ENCODE measurements at places on chromosomes 11 and 22.

DNA sequence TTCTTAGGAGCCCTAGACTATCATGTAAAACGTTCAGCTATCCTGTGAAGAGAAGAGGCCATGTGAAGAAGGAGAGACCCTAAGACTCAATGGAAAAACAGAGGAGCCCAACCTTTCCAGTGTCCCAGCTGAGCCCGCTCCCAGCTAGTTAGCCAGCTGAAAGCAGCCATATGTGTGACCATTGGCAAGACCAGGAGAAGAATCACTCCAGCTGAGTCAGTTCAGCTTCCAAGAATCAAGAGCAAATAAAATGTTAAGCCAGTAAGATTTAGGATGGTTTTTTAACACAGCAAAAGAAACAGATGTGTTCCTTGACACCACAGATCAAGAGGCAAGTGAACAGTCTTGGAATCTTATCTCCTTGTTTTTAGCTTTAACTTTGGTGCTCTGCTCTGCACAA is 108.0 kb downstream of the CCDC81 start:
- DNase-seq: no peak

DNA sequence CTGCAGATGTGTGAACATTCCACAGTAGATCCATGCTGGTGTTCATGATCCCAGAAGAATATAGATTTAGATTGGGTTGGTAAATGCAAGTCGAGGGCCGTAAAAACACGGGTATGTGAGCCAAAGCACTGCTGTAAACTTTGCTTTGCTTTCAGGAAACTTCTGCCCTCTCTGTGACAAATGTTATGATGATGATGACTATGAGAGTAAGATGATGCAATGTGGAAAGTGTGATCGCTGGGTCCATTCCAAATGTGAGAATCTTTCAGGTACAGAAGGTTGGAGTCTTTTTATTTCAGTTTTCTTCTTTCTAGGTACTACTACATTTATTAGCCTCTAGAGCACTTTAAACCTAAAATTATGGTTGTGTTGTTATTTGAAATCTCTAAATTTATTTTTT is 36.2 kb upstream of the TTC36 start:
- DNase-seq: no peak

- DNase-seq: no peak
These were observed 7.0 kb downstream of the EXPH5 start for GRCh38 chr11:108586600-108586999.

- DNase-seq: no peak
These were observed 836.6 kb downstream of the NTM start for GRCh38 chr11:132206993-132207392.

DNA sequence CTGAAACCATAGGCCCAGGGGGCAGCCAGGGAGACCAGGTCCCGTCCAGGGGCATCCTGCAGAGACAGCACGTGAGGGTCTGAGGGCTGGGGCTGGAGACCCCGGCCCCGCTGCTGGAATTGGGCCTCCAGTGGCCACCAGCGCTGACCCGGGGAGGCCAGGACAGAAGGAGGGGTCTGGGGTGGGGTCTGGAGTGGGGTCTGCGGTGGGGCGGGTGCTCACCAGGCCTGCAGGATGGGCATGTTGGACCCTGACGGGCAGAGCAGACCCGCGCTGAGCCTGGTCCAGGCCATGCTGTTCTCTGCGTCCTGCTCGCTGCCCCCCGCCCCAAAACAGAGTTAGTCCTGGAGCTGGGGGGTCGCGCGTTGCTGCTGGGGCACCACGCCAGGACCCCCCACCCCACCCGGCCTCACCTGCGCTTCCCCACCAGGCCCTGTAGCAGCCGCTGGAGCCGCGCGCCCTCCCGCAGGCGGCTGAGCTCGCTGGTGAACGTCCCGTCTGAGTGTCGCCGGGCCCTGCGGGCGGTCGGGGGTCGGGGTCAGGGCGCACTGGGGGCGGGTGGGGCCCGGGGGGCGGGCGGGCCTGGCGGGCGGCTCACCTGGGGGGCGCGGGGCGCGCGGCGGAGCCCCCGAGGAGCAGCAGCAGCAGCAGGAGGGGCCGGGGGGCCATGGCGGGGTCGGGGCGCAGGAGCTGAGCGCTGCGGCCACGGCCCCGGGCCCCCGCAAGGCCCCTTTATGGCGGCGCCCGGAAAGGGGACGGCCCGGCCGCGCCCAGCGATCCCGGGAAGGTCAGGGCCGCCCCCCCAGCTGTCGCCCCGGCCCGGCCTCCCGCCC is at the start of gene SCT:
Gene SCT, minus strand, starts transcription at position 707 of the 833 bp plus-strand sequence. Its CDS starts 38 bp downstream, at position 669.
- no peak for DNase-seq

- peak; percentile 85 for DNase-seq
These were observed at the start of gene ALDH3B2 for GRCh38 chr11:67674442-67674871. TSS of gene ALDH3B2 (minus strand) at chr11:67674623. CDS start at chr11:67666935, 7,688 bp downstream.

DNA sequence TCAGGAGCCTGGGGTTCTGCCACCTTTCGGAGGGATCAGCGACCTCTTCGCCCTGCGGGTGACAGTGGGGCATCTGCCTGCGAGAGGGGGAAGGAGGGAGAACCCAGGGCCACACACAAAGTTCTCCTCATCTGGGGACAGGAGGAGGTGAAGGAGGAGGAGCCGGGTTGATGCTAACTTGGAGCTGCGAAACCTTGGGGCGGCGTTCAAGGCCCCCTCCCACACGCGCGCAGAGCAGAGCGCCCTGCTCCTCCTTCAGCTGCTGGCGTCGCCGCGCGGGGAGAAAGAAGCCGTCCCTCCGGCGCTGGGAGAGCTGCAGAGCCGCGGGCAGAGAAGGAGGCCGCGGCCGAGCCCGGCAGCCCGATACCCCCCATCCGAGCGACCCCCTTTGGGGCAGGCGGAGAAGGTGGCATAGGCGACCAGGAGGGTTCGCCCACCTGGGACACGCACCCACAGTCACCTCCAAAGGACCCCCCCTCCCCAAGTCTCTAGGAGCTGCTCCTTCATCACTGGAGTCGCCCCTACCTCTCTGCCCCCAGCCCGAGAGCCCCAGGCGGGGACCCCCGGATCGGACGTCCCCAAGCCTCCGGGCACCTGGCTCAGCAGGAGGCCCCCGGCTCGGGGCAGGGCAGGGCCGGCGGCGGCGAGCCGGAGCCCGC is at the start of gene RASD2:
Gene RASD2, plus strand, starts transcription at position 237 of the 659 bp plus-strand sequence. CDS start 5,979 bp downstream, outside the sequence.
- peak; percentile 8 for DNase-seq

- DNase-seq: no peak
These were observed 831.5 kb downstream of the TBC1D22A start for GRCh38 chr22:47593911-47594311.

DNA sequence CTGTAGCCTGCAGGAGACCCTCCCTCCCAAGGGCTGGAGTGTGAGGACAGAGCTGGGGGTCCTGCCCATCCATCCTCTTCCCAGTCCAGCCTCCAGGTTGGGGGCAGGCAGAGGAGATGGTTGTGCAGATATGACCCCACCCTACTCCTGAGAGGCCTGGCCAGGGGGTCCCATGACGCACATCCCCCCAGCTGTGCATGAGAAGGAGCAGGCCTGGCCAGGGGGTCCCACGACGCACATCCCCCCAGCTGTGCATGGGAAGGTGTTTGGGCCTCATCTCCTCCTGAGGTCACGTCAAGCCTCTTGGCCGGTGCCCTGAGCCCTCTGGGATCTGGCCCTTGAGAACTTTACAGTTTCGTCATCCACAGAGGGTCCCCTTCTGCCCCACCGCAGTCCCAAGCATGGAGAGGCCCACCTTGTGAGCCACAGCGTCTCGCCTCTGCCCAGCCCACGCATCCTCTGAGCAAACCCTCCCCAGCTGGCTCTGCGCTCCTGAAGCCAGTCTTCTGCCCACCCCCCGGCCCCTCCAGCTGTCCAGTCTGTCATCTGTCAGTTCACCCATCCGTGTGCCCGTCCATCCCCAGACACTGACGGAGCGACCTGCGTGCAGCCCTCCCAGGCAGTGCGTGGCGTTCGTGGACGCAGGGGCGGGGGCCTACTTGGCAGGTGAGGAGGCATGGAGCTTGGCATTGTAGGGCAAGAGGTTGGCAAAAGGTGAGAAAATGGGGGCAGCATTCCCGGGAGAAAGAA is 2.3 kb downstream of the ANO9 start:
- DNase-seq: no peak

- DNase-seq: no peak
These were observed 408.8 kb downstream of the INSC start for GRCh38 chr11:15523543-15523942.

DNA sequence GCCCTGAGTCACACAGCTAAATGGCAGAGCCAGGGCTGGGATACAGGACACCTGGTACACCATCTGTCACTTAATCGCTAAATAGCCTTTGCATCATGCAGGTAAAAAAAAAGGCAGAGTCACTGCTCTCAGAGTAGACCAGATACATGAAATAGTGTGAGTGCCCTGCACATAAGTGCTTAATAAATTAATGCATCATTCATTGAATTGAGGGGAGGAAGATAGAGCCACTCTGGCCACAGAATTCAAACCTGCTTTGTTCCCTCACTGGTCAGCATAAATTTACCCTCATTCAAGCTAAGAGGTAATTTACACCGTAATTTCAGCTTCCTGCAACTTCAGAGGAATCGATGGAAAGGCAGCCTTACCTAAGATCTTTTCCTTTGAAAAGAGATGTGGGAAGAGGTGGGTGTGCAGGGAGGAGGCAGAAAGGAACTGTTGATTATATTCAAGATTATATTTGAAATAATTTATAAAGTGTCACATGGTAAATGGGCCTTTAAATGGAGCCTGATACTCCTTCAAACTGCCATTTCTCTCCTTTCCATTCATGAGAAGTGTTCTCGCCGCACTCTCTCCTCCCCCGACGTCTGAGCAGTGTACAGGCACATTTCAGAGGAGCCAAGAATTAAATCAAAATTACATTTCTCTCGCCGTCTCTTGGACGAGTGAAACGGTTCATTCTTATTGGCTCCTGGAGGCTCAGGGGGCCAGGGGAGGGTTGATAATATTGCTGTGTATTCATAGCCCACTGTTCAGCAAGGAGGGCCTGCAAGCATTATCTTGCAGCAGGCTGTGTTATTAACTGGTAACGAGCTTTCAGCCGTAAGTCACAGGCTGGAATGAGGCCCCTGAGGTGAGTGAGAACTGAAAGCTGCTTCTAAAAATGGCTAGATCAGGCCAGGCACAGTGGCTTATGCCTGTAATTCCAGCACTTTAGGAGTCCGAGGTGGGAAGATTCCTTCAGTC is 52.2 kb upstream of the HMGXB4 start:
- DNase-seq: no peak

DNA sequence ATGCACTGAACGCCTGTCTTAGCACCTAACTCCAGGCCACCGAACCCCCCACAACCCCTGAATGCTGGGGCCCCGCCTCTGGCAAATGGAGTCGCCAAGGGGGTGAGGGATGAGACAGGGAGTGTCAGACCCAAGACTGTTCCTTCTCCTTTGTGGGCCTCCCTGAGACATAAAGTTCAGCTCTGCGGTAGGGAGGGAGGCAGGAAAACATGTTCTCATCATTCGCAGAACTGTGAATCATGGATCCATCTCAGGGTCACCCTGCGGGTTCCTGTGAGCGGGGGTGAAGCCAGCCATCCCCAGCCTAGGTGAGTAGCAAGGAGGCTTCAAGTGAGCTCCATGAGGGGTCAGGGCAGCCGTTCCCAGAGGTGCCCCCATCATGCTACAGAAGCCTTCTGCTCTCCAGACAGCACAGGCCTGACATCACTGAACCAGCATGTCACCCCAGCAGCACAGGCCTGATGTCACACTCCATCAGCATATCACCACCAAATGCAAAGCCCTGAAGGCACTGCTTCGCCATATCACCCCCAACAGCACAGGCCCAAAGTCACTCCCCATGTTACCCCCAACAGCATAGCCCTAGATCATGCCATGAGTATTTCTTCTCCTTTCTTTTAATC is 27.2 kb downstream of the TMPRSS6 start:
- DNase-seq: no peak

- no peak for DNase-seq
These were observed 20.4 kb downstream of the CCDC81 start for GRCh38 chr11:86395061-86395551.

GRCh38 chr11:75510004-75510722 is 15.6 kb downstream of the GDPD5 start:
- DNase-seq: no peak

- DNase-seq: no peak
These were observed 132.1 kb upstream of the PAX6 start for GRCh38 chr11:31943056-31943780.

DNA sequence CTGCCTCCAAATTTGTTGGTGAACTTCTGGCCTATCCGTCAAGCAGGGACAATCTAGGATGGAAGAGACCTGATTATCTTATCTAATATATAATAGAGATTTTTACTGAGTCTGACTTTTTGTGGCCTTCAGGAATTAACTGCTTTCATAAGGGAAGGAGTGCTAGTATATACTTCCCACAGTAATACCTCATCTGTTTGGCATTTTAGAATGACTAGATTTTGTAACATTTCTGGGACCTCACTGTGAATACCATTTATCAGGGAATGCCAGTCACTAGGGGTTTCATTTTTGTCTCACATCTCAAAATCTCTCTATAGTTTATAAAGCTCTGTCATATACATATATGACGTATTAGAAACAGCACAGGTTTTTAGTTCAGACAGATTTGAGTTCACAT is 114.3 kb downstream of the INSC start:
- DNase-seq: no peak

- peak; percentile 73 for DNase-seq
These were observed 104.7 kb upstream of the CARD18 start for GRCh38 chr11:105244160-105244825.

GRCh38 chr11:117382746-117383145 is 55.1 kb downstream of the CEP164 start:
- DNase-seq: no peak

- no peak for DNase-seq
These were observed 1464.8 kb downstream of the BRD1 start for GRCh38 chr22:48362721-48363404.

GRCh38 chr11:120284272-120284671 is 40.8 kb upstream of the TLCD5 start:
- no peak for DNase-seq

GRCh38 chr11:288478-289397 is at the start of gene PGGHG:
TSS of gene PGGHG (plus strand) at chr11:289126. CDS start at chr11:289817, 691 bp downstream.
- DNase-seq: peak; percentile 62

DNA sequence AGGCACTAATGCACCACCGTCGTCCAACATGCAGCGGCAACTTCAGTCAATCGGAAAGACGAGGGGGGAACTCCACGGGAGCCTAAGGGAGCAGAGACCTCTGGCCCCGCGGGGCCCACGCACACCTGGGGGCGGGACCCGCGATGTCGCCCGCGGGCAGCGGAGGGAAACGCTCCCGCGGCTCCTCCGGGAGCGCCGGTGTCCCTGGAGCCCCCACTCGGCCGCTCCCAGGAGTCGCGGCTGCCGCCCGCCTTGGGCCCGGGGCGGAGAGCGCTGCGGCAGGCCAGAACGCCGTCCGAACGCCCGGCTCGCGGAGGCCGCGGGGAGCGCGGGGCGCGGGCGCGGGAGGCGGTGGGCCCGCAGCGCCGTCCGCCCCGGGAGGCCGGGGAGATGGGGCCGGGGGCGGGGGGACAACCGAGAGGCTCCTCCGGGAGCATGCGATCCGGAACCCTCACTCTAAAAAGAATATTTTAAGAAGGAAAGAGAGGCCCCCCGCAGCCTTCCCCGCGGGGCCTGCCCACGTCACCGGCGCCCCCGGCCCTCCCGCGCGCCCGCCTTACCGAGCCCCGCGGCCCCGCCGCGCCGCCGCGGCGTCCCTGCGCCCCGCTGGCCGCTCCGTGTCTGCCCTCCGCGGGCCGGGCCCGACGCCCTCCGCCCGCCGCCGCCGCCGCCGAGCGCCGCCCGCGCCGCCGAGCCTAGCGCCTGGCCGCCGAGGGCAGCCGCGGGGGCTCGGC is 86.6 kb upstream of the ARHGAP32 start:
- DNase-seq: peak; percentile 18

- no peak for DNase-seq
These were observed 44.7 kb upstream of the WEE1 start for GRCh38 chr11:9528573-9529333.

- DNase-seq: peak; percentile 0
These were observed at the start of gene CNTN5 for GRCh38 chr11:99020352-99021225. TSS of gene CNTN5 (plus strand) at chr11:99020949.

- no peak for DNase-seq
These were observed 220.9 kb downstream of the PGR start for GRCh38 chr11:100908746-100909145.
